ACHN (cell line): ENCODE measurements at places on chromosomes 7 and 10.

DNA sequence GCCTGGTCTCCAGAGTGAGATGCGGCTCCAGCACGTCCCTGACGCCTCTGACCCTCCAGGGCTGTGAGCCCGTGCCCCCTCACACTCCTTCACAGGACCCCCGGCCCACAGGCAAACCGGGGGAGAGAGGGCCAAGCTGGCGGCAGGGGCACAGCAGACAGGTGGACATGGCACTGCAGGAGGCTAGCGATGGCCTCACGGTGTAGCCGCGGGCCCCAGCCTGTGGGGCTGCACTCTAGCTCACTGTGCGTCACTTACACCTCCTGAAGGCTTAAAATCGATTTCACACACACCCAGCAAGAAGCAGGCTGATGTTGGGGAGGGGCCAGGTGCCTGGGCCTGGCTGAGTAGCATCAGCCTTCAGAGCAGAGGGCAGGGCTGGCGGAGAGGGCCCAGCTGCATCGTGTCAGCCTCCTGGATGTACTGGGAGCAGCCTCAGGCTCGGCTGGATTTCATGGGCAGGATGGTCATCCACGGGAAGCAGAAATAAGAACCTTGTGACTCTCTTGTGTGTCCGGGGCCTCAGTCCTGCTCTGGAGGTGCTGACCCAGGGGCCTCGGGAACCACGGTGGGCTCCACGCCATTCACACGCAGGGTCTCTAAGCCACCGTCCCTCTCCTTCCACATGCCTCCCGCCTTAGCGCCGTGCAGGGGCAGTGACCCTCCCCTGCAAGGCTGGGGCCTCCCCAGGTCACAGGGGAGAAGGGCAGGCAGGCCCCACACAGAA, 19.4 kb upstream of the KNDC1 start:
- DNase-seq, result no peak

- no peak for DNase-seq
Measured at GRCh38 chr7:132422502-132423111, 153.7 kb downstream of the PLXNA4 start.

DNA sequence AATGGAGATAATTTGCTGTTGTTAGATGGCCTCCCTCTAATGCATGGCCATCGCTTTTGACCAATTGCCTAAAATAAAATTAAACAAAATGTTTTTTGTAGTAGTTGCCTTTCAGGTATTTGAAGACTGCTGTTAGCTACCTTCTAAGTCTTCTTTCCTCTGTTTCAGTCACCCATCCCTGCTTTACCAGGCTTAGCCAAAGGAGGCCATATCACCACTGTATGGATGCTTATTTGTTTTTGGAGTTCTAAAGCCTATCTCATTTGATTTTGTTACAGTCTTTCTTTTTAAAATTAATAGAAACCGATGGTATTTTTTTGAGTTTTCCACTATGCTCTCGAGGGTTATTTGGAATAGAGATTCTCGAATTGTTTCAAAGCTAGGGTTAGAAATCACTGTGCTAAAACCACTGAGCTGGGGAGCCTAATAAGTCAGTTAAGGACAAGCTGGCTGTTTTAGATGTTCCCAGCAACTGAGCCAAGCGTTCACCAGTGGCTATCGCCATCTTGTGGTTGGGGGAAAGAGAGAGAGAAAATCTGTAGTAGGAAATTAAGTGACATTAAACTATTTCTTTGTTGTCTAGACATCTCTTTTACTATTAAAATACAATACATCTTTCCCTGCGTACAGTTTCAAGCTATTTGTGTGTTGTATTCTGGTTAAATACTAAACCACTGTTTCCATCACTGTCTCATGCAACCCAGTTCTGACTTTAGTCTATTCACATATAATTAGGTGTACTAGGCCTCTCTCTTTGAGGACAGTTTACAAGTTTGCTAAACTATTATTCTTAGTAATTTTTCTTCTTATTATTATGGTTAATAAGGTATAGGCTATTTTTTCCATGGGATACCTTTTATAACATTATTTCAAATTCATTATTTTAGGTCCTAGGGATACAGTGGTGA, 52.2 kb downstream of the GPR158 start:
- peak; percentile 53 for DNase-seq

DNA sequence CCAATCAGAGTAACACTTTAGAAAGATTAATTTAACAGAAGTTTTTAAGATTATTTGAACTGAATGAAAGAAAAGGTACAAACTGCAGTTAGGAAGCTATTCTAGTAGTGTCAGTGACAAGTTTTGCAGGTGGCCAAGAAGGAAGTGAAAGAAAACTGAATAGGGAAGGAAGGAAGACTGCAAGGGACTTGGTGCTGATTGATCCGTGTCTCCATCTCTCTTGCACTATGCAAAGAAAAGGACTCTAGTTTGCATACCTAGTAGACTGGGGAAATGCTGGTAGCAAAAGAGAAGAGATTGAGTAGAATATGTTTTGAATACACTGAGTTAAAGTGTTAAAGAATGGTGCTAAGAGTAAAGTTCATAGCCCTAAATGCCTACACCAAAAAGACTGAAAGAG, 33.0 kb downstream of the OR6V1 start:
- DNase-seq, result no peak

- DNase-seq, result no peak
Measured at GRCh38 chr7:101942603-101943210, 125.3 kb downstream of the CUX1 start.

GRCh38 chr10:97109547-97109946, 76.2 kb downstream of the SLIT1 start:
- no peak for DNase-seq

DNA sequence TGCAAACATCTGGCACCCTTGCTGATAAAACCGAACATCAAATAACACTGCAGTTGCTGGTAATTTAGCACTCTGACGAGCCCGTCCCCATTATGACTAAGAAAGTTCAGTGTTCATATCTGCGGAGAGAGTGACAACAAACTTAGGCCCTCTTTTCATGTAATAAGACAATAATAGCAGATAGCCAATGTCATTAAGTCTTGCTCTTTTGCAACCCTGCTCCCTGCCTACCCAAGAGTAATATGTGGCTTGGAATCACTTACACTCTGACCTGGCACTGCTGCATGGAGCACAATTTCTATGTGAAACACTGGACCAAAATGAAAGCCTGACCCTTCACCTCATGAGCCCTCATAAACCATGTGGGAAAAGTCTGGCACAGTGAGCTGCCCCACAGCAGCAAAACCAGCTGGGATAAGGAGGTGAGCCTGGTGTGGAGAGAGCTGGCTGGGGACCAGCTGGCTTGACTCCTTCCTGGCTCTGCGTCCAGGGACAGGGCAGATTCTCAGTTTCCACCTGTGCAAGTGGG, 86.5 kb downstream of the HIPK2 start:
- no peak for DNase-seq
